ENCODE measurements at places on chromosomes 6 and 20.

DNA sequence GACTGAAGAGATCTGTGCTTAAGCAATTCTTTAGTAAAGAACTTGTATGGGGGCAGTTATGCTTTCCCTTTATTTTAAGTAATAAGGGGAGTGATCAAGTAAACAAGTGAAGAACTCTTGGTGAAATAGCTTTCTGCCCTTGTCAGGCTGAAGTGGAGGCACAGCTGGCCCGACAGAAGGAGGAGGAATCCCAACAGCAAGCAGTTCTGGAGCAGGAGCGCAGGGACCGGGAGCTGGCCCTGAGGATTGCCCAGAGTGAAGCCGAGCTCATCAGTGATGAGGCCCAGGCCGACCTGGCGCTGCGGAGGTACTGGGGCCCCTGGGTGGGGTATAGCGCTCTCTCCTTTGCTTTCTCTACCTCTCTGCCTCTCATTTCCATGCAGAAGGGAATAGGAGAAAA is 143.3 kb downstream of the MYO6 start:
- DNase-seq = no peak

DNA sequence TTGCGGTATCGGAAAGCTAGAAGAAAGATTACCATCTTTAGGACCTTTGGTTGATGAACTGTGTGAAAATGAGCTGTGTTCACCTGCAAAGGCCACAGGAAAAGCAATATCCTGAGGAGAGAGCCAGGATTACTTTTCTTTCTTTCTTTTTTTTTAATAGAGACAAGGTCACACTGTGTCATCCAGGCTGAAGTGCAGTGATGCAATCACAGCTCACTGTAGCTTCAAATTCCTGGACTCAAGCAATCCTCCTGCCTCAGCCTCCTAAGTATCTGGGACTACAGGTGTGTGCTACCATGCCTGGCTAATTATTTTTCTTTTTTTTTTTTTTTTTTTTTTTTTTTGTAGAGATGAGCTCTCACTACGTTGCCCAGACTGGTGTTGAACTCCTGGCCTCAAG is 17.2 kb downstream of the FAM184A start:
- no peak for DNase-seq

- DNase-seq = no peak
Observed at GRCh38 chr6:170293341-170294231, 2.7 kb upstream of the DLL1 start.

DNA sequence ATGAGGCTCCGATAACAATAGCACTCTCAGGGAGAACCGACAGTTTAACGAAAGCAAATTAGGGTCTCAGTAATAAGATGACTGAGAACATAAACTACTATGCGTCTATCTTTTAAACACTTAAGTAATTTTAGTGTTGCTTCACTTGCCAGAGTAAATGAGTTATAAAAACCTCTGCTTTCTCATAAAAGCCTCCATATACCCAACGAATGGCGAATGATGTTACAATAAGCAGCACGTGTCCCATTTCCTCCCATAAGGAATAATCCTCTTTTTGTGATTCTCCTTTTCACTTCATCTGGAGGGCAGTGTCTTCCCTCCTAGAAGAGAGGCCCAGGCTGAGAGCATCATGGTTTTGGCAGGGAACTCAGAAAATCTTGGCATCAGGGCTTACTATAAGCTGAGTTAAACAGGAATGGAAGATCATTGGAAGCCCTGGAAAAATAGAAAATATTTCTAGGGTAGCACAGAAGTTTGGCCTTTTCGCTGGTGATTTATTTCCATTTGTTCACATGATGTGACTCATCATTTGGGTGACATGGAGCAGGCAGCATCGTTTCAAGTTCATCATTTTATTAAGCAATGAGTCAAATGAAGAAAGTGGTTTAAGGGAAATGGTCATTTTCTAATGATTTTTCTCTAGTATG is 255.4 kb downstream of the ATXN1 start:
- DNase-seq = peak; percentile 81

- DNase-seq = no peak
Observed at GRCh38 chr20:31770243-31770642, 31.2 kb downstream of the TPX2 start.

GRCh38 chr20:12098421-12098820 is 180.7 kb downstream of the BTBD3 start:
- DNase-seq = no peak

GRCh38 chr6:75091467-75092190 is 114.2 kb downstream of the COL12A1 start:
- DNase-seq = no peak

- DNase-seq = no peak
Observed at GRCh38 chr6:170093276-170093657, 197.6 kb downstream of the DLL1 start.

DNA sequence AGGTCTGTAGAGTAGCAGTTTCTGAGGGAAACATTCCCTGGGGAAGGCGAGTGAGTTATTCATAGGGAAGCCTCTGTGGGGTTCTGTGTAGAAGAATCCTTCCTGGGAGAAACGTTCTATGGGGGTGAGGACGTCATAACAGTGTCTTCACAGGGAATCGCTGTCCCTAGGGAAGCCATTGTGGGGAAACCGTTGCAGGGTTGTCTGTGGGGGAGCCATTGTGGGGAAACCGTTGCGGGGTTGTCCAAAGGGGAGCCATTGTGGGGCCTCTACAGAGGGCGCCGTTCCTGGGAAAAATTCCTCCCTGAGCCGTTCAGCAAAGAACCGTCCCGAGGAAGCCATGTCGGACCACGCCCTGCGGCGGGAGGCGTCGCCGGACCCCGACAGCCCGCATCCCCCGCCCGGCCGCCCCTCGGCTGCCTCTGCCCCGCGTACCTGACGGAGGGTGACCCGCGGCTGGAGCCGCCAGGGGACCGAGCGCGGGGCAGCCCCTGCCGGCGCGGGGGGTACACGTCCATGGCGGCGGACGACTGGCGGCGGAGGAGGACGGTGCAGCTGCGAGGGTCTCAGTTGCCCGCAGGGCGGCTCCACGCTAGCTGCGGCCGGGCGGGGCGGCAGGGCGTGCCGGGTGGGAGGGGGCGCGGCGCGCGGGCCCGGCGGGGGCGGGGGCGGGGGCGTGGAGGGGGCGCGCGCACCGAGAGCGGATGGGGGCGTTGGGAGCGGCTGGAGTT is at the start of gene DNAAF9:
Gene DNAAF9, minus strand, starts transcription at position 630 of the 731 bp plus-strand sequence. Its CDS starts 112 bp downstream, at position 518.
- peak; percentile 74 for DNase-seq

GRCh38 chr6:2651536-2651935 is 99.2 kb downstream of the MYLK4 start:
- DNase-seq = peak; percentile 46

Data from suppressor macrophage treated with lipopolysaccharide for 4 hours (primary cell).